KG1 (cell line): ENCODE measurements at places on chromosomes 11 and 22.

DNA sequence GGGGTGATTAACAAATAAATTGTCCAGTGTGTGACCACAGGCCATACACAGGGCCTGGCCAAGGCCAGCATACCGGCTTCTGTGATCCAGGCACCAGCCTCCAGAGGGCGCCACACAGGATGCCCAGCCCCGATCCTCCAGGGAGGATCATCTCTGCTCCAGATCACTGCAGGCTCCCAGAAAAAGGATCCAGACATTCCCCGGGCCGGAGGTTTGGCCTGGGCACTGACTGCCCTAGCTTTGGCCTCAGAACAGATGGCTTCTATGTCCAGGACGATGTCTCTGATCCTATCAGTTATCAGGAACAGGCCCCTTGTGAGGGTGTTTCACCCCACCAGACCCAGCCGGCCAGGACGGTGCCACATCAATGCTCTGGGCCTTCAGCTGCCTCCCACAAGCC is 74.5 kb upstream of the LMO1 start:
- no peak for DNase-seq

DNA sequence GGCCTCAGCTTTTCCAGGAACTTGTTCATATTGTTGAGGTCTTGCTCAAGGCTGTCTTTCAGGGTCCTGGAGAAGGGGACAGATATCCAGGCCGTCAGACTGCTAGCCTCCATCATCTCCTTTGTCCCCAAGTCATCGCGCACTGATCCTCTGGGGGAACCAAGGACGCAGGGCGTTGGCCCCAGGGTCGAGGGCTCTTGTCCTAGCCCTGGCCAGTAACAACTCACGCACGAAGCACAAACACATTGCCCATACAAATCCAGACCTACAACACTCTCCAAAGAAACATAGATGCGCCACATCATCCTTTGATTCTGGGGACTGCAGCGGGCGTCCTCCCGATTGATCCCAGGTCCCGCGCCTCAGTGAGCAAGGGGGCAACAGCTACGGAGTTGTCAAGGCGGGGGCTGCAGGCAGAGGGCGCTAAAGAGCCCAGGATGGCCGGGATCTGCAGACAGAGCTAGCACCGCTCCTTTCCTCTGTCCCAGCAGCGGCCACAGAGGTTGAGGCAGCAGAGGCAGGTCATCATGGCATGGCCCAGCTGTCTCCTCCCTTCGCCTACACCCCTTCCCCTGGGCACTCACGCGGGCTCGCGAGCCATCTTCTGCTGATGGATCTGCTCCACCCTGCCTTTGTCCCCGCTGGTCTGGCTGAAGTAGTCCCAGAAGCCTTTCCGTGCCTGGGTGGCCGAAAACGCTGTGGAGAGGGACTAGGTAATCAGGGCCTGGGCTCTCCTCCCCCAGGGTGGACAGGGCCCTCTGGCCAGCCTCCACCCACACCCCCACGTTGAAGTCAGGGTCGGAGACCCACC is 472 bp downstream of the APOA5 start:
- DNase-seq = peak; percentile 71

DNA sequence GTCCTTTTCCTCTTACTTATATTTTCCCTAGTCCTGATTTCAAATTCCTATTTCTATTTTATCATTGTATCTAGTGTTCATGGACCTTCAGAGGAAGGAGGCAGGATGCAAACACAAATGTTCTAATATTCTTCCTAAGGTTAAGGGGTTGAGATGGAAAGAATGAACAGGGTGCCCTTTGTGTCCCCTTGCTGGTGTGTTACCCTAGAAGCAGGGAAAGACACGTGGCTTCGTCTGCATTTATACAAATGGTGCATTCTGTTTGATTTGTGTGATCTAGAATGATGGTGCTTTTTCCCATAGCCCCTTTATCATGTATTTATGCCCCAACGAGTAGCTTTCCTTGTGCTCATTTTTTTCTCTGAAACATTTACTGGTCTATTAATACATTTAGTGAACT is 76.2 kb downstream of the PLEKHA7 start:
- DNase-seq = no peak

DNA sequence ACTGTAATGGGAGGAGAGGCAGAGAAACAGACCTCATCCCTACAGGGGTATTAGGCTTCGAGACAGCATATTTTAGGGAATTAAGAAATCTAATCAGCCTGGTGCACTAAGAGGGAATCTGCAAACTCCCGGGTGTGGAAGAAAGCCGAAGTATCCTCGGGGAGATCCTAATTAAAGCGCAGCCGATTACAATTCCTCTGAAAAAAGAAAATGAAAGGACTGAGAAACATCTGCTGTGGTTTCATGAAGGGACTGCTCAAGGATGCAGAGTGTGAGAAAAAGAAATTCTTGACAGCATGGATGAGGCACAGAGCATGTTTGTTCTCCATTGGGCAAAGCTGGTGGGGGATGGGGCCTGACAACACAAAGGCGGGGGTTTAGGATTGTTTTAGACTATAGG is 290.0 kb upstream of the LARGE1 start:
- DNase-seq = no peak

DNA sequence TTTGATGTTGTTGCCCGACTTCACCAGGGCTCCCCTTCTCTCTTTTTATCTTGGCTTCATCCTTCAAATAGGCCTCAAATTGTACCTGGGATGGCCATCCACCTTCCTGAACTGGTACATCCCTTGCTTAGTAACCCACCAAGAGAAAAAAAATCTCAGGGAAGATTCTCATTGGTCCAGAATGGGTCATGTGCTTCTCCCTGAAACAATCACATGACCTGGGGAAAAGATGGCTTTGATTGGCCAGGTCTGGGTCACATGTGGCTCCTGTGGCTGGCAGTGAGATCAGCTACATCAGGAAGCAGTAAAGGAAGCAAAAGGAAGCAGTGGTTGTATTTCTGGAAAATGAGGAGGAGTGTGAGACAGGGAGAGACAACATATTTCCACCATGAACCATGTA is 540.2 kb downstream of the MIAT start:
- DNase-seq = no peak

- DNase-seq = no peak
Observed at GRCh38 chr22:49776891-49777290, 50.8 kb downstream of the BRD1 start.

GRCh38 chr22:25419247-25420113 is 145.0 kb upstream of the GRK3 start:
- no peak for DNase-seq

DNA sequence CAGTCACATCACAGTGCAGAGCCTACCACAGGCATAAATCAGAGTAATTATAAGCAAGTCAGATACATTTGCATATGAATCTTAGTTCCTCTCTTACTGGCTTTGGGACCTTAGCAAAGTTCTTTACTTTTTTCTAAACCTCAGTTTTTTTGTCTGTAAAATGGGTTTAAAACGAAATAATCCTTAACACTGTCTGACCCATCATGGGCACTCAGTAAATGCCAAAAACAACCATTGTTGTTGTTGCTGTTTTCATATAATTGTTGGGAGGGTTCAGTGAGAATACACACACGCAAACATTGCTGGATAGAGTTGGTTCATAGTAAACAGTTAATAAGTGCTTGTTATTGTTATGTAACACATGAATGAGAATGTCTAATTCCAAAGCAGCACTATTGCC is 184.9 kb downstream of the BLID start:
- DNase-seq = no peak

- no peak for DNase-seq
Observed at GRCh38 chr11:64060861-64061444, 25.2 kb downstream of the FLRT1 start.

GRCh38 chr11:130051082-130051481 is 18.6 kb upstream of the APLP2 start:
- DNase-seq = no peak

DNA sequence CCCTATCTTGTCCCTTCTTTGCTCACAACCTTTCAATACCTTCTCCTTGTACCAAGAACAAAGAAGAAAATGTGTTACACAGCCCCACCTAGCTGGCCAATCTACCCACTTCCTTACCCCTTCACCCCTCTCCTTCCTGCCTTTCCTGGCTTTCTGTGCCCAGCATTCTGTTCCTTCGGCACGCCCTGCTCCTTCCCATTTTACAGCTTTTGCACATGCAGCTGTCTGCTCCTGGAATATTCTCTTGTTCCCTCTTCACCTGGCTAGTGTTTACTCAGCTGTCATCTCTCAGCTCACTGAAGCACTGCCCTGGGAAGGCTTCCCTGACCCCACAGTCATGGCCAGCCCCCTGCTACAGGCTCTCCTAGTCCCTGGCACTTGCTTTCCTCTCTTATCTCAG is 30.7 kb downstream of the SERPINH1 start:
- DNase-seq = no peak

GRCh38 chr22:50500452-50500851 is 7.0 kb downstream of the LMF2 start:
- no peak for DNase-seq

- DNase-seq = no peak
Observed at GRCh38 chr22:36343720-36344105, 44.1 kb downstream of the MYH9 start.

DNA sequence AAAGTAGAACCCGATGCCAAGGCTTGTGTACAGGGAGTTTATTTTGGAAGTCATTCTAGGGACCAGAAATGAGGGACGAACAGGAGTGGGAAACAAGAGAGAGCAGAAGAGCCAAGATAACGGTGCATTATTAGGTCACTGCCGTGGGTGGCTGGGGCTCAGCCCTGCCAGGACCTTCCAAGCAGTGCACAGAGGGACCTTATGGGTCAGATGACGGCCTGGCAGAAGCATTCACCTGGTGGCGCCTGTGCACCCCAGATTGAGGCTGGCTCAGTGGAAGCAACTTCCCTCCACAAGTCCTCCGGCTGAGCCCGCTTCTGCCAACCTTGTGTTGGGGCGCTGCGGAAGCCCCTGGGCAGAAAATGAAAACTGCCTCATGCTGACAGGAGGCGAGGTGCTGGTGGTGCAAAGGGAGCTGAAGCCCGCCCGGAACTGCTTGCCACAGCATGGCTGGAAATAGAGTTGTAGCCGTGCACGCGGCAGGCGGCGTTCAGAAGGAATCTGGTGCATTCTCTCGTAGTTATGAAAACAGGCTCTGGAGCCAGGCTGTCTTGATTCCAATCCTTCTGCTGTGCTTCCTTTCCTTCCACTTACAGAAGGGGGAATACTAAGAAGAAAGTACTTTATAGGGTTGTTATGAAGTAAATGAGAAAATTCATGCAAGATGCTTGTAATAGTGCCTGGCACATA is 22.2 kb upstream of the TP53I11 start:
- DNase-seq = no peak

GRCh38 chr11:59380263-59381059 is 21.8 kb downstream of the OR5AN1 start:
- no peak for DNase-seq

- DNase-seq = no peak
Observed at GRCh38 chr11:35419184-35419829, at the start of gene SLC1A2. TSS of gene SLC1A2 (minus strand) at chr11:35419558. CDS start at chr11:35418966, 592 bp downstream.

- no peak for DNase-seq
Observed at GRCh38 chr11:74950374-74950969, 1.4 kb downstream of the SPCS2 start.
